ENCODE measurements at places on chromosomes 13 and 19.

- DNase-seq: no peak
Measured at GRCh38 chr13:94291631-94292322, 187.7 kb downstream of the DCT start.

GRCh38 chr19:30310602-30311263 is 61.5 kb upstream of the ZNF536 start:
- no peak for DNase-seq

DNA sequence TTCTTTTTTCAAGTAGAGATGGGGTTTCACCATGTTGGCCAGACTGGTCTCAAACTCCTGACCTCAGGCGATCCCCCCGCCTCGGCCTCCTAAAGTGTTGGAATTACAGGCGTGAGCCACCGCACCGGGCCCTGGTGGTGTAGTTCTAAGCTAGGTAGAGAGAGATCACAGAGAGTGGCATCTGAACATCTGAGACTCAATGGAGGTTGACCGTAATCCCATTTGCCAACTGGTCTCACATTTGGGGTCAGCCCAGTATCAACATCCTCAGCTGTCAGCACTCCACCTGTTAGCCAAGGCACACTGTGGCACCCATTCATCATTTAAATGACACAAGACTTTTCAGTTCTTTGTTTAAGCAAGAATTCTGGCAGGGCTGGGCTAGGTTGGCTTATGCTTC is 8.1 kb downstream of the SELENOW start:
- DNase-seq: no peak

DNA sequence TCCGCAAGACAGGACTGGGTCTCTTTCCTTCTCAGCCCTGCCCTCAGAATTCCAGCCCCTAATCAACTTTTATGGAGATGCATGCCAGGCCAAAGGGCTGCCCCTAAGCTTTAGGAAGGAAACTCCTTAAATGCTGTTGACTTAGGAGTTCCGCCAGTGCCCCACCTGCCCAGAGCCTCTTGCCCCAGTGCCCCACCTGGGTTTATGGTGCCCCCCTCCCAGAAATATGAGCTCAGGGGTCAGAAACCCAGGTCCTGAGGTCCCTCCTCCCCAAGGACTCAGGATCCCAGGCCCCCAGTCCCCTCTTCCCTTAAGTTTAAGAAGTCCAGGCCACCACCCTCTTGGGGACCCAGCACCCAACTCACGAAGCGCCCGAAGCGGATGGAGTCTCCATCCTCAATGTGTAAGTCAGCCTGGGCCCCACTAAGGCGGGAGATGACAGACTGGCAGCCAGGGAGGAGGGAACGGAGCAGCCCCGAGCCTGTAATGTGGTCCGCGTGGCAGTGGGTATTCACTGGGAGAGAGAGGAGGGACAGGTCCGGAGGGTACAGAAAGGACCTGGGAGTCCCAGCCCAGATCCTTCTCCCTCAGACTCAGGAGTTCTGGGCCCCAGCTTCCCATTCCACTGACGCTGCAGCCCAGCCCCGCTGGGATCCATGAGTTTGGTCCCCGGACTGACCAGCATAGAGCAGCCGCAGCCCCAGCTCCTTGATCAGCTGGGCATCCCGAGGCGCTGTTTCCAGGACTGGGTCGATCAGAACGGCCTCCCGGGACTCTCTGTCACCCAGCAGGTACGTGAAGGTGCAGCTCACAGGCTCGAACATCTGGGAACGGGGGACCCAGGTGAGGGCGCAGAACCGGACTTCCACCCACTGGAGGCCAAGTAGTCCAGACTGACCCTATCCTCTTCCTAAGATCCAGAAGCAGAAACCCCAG is 897 bp downstream of the ETHE1 start:
- no peak for DNase-seq

DNA sequence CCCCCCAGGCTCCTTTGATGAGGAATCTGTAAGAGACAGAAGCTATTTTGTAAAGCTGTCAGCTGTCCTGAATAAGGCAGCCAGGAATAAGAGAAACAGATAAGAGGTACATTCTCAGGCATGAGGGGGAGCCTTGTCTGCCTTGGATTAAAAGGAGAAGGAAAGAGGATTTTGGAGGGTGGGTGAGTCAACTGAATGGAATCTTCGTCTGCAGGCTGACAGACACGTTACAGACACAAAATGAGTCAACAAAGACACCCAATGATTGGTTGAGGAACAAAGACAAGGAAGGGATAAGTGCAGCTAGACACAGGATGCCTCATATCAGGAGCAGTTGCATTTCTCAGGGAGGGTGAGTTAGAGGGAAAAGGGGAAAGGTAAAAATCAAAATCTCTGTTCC is 162.5 kb downstream of the OLFM4 start:
- no peak for DNase-seq

DNA sequence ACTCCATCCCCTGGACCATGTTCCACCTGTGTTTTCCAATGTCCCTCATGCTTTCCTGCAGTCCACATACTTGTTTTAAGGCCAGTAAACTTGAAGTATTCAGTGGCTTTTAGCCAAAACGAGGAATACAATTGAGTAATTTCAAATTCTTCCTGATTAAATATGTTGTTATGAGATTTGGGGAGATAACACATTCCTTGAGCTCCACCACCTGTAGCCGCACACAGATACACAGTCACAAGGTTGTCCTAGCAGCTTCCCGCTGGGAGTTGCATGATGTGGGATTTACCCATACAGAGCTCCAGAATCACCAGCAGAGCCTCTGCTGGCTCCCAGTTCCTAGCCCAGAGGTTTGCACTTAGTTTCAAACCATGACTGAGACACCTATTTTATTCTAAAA is 53.6 kb upstream of the FRY start:
- no peak for DNase-seq

DNA sequence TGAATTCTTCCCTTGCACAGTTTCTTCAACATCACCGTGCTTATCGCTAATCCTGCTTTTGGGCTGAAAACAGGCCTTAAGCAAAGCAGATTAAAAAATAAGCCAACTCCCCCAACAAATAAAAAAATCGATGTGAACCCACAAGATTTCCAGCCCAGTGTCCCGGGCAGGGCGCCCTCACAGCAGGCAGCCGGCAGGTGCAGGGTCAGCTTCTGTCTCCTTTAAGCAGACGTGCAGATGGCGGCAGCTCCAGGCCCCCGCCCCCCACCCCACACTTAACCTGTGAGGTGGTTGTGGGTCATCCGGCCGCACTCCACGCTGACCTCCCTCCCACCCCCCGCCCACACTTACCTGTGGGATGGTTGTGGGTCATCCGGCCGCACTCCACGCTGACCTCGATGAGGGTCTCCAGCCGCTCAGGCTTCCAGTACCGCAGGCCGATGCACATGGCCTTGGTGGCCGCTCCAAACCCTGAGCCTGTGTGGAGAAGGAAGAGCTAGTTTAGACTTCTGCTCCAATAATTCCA is 19.8 kb downstream of the ADPRHL1 start:
- DNase-seq: no peak

GRCh38 chr13:42474954-42475353 is 99.0 kb upstream of the TNFSF11 start:
- DNase-seq: no peak

- no peak for DNase-seq
Measured at GRCh38 chr13:26727122-26727521, 33.5 kb downstream of the GPR12 start.

Measured in NCI-H1417 treated with DMSO at 0.1 percent for 48 hours (cell line).